ENCODE measurements at places on chromosomes 13 and 19.

- DNase-seq: no peak
Observed at GRCh38 chr13:21426238-21426637, 32.9 kb downstream of the ZDHHC20 start.

DNA sequence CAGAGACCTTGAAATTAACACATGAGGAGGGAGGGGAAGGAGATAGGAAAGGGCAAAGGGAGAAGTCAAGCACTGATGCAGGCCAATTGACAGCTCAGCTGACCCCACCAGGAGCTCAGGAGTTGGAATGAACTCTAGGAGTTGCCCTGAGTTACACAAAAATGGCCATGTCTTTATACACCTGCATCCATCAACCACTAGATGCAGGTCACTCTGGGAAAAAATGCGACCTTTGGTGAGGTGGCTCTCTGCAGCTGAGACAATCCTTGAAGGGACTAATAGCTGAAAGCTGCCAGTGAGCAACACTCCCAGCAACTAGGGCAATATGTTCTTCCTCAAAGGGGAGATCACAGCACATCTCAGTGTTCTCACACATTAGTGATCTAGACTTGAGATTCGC lies 222.8 kb downstream of the RBM26 start:
- no peak for DNase-seq

DNA sequence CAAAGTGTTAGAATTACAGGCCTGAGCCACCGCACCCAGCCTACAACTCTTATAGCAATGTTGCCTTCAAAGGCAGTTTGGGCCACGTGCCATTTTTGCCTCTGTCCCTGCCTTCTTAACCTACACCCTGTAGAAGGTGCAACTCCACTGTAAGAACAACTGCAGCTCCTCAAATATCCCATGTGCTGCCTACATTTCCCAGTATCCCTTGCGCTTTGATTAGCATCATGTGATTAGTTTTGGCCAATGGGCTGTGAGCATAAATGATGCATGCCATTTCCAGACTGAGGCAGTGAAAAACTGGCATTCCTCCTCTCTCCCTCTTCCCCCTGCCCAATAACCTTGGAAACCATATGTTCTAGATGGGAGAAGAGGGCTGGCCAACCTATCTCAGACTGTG lies 75.2 kb upstream of the MRI1 start:
- no peak for DNase-seq

DNA sequence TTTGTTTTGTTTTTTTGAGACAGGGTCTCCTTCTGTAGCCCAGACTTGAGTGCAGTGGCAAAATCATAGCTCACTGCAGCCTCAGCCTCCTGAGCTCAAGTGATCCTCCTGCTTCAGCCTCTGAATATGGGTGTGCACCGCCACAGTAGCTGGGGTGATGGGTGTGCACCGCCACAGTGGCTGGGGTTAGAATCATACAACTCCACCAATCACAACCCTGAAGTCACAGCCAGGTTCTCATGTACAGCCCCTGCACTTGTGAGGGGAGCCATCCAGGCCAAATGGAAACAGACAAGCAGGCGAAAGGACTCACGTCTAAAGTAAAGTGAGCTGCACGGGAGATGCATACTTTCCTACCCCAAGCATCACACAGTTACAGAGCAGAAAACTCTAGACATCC lies 63.1 kb upstream of the RANBP3 start:
- DNase-seq: no peak

DNA sequence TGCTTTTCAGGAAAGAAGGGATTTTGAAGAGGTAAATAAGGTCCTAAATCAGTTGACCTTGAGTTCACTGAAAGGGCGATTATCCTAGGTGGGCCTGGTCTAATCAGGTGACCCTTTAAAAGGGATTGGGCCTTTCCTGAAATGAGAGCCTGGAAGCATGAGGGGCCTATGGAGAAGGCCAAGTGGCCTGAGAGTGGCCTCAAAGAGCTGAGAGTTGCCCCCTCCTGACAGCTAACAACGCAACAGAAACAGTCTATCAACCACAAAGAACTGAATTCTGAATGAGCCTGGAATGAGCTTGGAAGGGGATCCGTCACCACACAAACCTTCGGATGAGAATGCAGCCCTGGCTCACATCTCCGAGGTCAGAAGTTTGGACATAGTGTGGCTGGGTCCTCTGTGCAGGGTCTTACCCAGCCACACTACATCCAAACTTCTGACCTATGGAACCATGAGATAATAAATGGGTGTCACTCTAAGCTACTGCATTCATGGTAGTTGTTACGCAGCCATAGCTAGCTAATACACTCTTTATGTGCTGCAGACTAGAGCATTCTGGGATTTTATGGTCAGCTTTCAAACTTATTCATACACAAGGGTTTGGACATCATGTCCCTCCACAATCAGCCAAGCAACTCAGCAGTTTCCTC lies 72.0 kb downstream of the GNG7 start:
- DNase-seq: no peak

DNA sequence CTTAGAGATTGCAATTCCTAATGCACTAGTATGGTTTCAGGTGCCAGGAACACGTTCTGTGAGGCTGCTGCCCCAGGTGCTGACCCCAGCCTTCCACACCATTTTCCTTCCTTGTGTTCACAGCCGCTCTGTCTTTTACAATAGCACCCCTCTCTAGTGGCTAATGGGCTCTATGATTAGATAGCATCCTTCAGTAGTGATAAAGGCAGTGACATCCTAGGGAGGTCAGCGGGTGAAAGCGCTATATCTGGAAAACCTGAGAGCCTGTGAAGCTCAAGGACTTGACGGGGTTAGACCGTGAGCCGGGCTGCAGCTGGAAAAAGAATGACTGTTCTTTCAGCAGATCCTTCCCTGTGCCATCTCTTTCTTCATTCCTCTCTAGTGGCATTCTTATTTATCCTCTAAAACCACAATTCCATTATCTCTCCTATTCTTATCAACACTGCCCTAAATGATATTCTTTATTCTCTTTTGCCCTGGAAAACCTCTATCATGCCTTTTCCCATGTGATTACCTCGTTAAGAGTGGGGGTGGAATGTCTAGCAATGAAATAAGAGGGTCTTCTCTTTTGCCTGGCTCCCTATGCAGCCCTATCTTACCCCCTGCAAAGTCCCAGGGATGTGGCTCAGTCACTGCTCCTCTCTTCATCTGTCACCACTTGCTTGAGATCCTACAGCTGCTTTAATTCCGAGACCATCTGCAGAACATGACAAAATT lies 21.8 kb downstream of the ALOX5AP start:
- no peak for DNase-seq

- DNase-seq: no peak
Observed at GRCh38 chr19:49216071-49216470, 58.5 kb downstream of the TRPM4 start.

- DNase-seq: peak; percentile 90
Observed at GRCh38 chr19:41225238-41226052, 6.4 kb downstream of the AXL start.

- no peak for DNase-seq
Observed at GRCh38 chr13:111906306-111906705, 160.6 kb upstream of the SOX1 start.

GRCh38 chr13:24307211-24308067 lies 1.9 kb upstream of the C1QTNF9 start:
- DNase-seq: no peak

- DNase-seq: no peak
Observed at GRCh38 chr19:12784394-12784870, 6.9 kb upstream of the JUNB start.

GRCh38 chr19:18063463-18063862 lies 23.3 kb downstream of the IL12RB1 start:
- DNase-seq: no peak

DNA sequence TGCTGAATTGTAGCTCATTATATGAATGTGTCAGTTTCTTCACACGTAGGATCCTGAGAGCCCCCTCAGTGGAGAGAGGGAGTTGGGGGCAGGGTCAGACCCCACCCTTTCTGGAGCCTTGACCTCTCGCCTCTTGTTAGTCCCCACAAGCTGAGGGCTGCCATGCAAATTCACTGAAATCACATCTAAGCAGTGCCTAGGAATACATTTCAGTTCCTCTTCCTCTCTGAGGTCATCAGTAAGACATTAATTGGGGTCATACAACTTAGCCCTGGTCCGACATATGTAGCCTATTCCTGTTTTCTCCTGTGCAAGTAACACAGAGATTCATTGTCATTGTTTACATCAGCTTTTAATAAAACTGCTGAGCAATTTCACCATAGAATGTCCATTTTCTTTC lies 30.0 kb downstream of the MYO9B start:
- DNase-seq: no peak

GRCh38 chr19:5360003-5360780 lies 19.6 kb upstream of the PTPRS start:
- DNase-seq: no peak

- no peak for DNase-seq
Observed at GRCh38 chr19:10501971-10502523, 1.1 kb downstream of the KEAP1 start.

GRCh38 chr19:42281146-42281826 lies 12.2 kb downstream of the CIC start:
- no peak for DNase-seq

DNA sequence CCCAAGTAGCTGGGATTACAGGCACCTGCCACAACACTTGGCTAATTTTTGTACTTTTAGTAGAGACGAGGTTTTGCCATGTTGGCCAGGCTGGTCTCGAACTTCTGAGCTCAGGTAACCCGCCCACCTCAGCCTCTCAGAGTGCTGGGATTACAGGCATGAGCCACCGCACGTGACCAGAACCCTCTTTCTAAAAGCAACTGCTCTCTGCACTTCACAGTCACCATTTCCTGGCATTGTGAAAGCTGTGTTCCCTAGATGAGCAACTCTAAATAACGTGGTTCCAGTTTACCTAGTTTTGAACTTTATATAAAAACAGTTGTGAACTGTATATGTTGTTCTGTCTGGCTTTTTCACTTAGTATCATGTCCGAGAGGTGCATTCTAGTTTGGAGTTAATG lies 152.9 kb downstream of the SIPA1L3 start:
- no peak for DNase-seq

- DNase-seq: no peak
Observed at GRCh38 chr13:74174810-74175209, 40.6 kb upstream of the KLF12 start.

- DNase-seq: no peak
Observed at GRCh38 chr19:48638831-48639381, 1.7 kb upstream of the DBP start.

GRCh38 chr19:43667876-43668405 lies 2.0 kb downstream of the PLAUR start:
- no peak for DNase-seq

DNA sequence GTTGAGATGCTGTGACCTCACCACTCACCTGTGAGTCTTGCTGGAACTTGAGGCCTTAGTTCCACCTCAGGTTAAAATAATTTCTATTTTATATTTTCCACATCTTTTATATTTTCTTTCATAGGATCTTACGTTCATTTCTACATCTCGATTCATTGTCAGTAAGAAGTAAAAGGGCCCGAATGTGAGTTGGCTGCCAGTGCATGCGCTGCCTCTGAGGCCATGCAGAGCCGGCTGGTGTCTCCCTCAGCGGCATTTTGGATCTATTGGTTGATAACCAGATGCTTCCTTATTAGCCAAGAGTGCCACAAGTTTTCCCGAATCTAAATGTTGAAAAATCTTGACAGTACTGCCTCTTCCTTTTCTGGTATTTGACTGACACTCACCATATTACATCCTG lies 347.3 kb downstream of the TEX29 start:
- no peak for DNase-seq

DNA sequence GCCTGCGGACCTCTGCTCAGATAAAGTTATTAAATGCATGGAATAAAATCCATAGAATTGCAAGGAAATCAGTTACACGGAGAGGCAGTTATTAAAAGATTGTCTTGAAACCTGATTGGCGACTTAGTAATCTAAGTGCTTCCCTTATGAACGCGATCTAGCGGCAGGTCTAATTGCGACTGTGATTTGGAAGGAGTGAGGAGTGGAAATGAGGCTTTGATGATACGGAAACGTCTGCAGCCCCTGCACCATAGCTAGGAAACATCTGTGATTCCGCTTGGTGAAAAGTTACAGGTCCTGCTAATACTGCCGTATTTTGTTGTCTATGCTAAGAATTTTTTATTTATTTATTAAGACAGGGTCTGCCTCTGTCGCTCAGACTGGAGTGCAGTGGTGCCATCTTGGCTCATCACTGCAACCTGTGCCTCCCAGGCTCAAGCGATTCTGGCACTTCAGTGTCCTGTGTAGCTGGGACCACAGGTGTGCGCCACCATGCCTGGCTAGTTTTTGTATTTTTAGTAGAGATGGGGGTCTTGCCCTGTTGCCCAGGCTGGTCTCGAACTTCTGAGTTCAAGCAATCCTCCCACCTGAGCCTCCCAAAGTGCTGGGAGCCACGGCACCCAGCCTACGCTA lies 887 bp downstream of the NDUFS7 start:
- DNase-seq: no peak

- no peak for DNase-seq
Observed at GRCh38 chr13:82803341-82803740, 1078.9 kb downstream of the SLITRK1 start.

DNA sequence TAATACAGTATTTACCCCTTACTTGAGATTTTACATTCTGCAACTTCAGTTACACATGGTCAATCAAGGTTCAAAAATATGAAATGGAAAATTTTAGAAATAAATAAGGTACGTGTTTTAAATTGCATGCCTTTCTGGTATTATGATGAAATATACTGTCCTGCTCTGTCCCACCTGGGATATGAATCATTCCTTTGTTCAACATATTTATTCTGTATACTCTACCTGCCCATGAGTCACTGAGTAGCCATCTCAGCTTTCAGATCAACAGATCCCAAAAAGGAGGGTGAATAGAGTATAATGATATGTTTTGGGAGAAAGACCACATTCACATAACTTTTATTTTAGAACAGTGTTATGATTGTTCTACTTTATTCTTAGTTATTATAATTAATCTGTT lies 37.8 kb downstream of the STOML3 start:
- no peak for DNase-seq

- no peak for DNase-seq
Observed at GRCh38 chr13:70755456-70755855, 647.2 kb upstream of the KLHL1 start.

DNA sequence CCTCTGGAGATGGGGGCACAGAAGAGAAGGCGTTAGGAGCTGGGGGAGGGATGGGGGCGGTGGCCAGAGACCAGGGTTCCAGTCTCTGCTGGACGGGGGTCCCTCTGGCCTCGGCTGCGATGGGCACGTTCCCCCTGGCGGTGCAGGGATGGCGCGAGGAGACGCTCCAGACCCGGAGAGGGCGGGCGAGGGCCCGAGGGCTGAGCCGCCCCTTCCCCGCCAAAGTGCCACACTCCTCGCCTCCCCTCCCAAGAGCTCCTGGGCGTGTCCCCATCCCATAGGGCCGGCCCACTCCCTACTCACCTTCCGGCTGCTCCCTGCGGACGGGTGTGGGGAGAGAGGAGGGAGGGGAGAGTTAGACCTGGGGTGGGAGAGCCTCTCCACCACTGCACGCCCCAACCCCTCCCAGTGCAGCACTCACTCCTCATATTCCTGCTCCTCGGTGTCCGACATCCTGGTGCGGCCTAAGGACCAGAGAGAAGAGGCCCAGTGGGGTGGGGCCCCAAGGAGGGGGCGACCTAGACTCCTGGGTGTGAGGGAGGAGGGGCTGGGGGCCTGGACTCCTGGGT lies 2.2 kb downstream of the TNNT1 start:
- no peak for DNase-seq

GRCh38 chr19:32864318-32865007 lies 5.1 kb downstream of the SLC7A9 start:
- no peak for DNase-seq
